ENCODE measurements at places on chromosomes 12 and 14. TPM values are rescaled to one million over a fixed set of nuclear protein-coding genes. Genes with fewer than 3 reads are reported as not detected.

Gene LIN7A
- 10.1 TPM for polyA plus RNA-seq

Gene ACSM4
- polyA plus RNA-seq, result 0.04 TPM

Gene RNASE9
- not detected for polyA plus RNA-seq

DNA sequence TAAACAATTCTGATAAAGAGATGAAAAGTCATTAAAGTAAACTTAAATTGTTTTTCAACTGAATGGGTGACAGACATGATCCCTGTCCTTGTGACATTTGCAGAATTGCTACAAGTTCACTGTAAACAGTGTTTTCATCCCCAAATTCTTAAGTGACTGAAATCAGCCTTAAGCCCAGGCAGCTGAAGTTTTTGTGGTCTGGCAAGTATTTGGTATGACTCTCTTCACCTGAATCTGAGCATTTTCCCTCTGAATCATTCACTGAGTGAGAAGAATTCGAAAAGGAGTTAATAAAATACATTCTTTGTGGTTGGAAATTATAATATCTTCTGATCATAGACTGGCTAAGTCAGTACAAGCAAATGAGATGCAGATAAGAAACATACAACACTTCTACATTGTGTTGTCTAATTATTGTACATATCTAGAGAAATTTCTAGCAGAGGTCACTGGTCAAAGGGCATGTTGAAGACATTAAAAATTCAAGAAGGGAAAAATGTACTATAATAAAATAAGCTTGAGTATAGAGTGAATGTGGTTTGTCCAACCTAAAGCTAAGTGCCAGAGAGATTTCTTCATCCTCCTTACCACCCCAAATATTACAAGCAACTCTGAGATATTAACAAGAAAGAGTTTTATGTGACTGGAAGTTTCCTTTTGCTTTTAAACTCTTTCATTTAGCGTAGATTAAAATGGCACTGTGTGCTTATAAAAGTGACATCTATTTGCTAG lies 177.8 kb upstream of the DIO2 start:
- DNase-seq, result no peak

- no peak for DNase-seq
Observed at GRCh38 chr14:104284636-104285507, 146.5 kb downstream of the KIF26A start.

GRCh38 chr12:6759741-6760140 lies 6.4 kb upstream of the PTMS start:
- DNase-seq, result no peak

DNA sequence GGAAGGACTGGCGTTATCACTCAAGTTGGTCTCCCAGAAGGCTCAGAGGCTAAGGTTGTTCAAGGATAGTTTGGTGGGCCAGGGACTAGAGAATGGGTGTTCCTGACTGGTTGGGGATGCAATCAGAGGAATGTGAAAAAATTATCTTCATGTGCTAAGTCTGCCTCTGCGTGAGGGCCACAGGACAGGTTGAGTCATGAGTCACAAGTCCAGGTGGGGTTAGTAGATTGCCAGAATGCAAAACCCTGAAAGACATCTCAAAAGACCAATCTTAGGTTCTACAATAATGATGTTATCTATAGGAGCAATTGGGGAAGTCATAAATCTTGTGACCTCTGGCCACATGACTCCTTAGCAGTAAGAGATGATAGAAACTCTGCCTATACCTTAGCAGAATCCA lies 220.1 kb upstream of the EEA1 start:
- DNase-seq, result peak; percentile 87

DNA sequence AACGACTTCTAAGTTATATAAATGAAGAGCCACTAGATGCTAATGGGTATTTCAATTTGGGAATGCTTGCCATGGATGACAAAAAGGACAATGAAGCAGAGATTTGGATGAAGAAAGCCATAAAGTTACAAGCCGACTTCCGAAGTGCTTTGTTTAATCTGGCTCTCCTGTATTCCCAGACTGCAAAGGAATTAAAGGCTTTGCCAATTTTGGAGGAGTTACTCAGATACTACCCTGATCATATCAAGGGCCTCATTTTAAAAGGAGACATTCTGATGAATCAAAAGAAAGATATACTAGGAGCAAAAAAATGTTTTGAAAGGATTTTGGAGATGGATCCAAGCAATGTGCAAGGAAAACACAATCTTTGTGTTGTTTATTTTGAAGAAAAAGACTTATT lies 52.8 kb downstream of the TMTC3 start:
- no peak for DNase-seq

GRCh38 chr14:35285168-35286002 lies 6.8 kb upstream of the PSMA6 start:
- DNase-seq, result no peak

- DNase-seq, result peak; percentile 43
Observed at GRCh38 chr14:25048170-25049016, 1.6 kb downstream of the STXBP6 start.

DNA sequence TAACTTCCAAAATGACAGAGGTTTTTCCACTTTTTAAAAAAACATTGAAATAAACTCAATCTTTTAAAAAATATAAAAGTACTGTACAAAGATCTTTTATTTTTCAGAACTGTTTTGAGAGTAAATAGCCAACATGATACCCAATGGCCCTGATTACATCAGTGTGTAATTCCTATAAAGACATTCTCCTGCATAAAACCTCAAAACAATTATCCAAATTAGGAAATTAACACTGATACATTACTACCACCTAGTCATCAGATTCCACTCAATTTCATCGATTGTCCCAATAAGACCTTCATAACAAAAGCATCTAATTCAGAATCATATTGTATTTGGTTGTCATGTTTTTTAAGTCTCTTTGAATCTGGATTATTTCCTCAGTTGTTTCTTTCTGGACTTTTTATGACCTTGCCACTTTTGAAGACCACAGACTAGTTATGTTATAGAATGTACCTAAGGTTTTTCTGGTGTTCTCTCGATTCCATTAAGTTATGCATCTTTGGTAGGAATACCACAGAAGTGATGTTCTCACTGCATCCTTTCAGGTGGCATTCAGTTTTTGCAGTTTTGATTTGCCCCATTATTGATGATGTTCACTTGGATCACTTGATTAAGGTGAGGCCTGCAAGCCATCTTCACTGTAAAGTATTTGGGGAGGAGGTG lies 4.0 kb upstream of the YEATS4 start:
- DNase-seq, result no peak

GRCh38 chr14:75222208-75222701 lies 45.8 kb upstream of the TMED10 start:
- DNase-seq, result no peak
